ENCODE measurements at places on chromosomes 1 and 21. TPM values are rescaled to one million over a fixed set of nuclear protein-coding genes. Genes with fewer than 3 reads are reported as not detected.

The EPB41 gene
- polyA plus RNA-seq: 16.3 TPM

The BCAN gene
- 0.07 TPM for polyA plus RNA-seq

The SLC25A34 gene
- polyA plus RNA-seq: 2.3 TPM

The AIM2 gene
- 0.90 TPM for polyA plus RNA-seq

The CHAF1B gene
- 1.5 TPM for polyA plus RNA-seq
